Amniotic epithelial cell (primary cell): ENCODE measurements at places on chromosomes 1 and 21.

DNA sequence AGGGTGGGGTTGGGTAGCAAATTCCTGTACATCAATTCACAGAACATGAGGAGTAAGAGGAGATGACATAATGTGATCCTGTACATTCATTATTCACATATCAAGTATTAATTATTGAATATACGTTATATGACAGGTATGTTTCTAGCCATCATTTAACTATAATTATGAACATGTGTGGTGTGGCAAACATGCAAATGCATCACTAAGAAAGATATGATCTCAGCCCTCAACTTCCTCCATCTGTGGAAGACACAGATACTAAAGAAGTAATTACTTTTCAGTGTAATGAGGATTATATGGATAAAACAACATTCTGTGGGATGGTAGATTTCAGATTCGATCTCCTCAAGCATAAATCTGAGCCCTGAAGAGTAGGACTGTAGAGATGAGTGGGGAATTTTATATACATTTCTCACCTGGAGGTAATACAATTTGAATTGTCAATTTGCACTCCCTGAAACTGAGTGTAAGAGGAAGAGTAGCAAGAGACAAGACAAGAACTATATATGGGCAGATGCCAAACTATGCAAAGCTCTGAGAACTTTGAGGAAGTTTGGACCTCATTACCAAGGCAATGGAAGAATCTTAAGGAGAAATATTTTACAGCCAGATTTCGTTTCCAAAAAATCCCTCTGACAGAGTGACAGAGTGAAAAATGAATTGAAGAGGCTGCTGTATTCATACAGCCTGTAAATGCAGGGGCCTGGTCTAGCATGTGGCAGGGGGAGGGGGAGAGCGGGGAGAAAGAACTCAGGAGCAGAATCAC lies 275.5 kb downstream of the TPR start:
- no peak for DNase-seq

GRCh38 chr1:227219715-227220292 lies 98.5 kb downstream of the CDC42BPA start:
- no peak for DNase-seq

GRCh38 chr1:170580636-170581440 lies 48.9 kb downstream of the GORAB start:
- DNase-seq, result no peak

DNA sequence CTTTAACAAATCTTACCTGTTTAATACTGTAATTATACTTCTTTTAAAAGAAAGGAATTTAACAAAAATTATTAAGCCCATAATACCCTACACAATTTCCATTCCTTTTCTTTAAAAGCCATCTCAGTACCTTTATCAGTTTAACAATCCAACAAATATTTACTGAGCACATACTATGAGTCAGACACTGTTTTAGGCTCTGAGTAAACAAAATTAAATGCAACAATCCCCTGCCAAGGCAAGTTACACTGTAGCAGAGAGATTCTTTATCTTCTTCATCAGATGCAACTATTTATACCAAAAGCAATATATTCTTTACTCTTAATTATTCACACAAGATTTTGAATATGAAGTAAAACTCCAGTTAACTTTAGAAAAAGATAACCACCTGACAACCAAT lies 12.0 kb downstream of the DENND1B start:
- peak; percentile 21 for DNase-seq

DNA sequence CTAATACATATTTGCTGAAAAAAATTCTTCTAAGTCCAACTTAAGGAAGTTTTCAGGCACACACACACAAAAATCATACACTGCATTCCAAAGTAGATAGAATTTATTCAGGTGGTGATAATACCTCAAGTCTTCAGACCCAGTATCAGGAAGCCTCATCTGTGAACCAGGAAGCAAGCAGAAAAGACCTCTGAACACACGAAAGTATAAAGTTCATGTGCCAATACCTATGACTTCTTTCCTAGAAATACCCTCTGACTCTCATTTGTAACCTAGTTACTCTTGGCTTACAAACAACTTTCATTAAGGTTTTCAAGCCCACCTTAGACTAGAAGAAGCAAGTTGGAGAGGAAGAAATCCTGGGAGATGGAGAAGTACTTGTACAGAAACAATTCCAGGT lies 35.7 kb upstream of the IFNLR1 start:
- DNase-seq, result no peak

- DNase-seq, result no peak
Measured at GRCh38 chr1:151790940-151791651, 796 bp upstream of the TDRKH start.

DNA sequence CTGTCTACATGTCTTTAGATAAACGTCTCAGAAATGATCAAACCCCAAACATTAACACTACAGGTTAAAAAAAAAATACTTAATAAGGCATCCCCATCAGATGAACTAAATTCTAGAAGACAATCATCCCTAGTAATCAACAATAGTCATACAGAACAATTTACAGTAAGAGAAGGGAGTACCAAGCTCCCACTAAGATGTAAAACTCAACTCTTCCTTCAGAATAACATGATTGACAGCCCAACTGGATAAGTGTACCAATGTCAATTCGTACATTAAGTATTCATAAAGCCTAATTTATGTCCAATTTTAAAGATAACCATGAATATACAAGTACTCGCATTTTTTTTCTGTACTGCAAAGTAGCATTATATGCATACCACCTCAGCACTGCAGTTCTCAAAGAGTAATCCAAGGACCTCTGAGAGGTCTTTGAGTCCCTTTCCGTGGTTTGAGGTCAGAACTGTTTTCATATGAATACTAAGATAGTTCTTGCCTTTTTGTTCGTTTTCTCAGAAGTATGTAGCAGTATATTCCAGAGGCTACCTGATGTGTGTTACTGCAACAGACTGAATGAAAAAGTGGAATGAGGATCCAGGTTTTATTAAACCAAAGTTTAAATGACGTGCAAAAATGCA lies 6.6 kb downstream of the SCAF4 start:
- DNase-seq, result no peak

GRCh38 chr1:184157394-184157742 lies 105.8 kb downstream of the TSEN15 start:
- DNase-seq, result no peak

DNA sequence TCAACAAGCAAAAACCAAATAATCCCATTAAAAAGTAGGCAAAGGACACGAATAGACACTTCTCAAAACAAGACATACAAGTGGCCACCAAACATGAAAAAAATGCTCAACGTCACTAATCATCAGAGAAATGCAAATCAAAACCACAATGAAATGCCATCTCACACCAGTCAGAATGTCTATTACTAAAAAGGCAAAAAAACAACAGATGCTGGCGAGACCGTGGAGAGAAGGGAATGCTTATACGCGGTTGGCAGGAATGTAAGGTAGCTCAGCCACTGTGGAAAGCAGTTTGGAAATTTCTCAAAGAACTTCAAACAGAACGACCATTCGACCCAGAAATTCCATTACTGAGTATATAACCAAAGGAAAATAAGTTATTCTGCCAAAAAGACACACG lies 145.1 kb upstream of the EDN2 start:
- DNase-seq, result peak; percentile 89

GRCh38 chr1:157161901-157162300 lies 23.7 kb upstream of the ETV3 start:
- DNase-seq, result no peak

GRCh38 chr1:180975551-180975950 lies 47.1 kb downstream of the STX6 start:
- DNase-seq, result peak; percentile 42

DNA sequence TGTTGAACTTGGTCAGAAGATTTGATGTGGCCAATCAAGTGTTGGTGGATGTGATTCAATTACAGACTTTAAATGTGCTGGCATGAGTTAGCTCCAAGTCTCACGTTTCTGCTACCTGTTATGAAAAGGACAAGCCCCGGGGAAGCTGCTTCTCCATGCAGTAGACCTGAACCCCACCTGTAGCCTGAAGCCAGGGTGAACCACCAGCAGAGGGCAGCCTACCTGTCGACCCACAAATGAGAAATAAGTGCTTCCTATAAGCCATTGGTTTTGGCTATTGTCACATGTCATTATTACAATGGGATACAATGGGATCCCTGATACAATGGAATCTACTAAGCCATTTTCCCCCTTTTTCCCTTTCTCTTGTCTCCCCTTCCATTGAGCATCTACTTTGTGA lies 230.2 kb downstream of the PRDM2 start:
- no peak for DNase-seq

DNA sequence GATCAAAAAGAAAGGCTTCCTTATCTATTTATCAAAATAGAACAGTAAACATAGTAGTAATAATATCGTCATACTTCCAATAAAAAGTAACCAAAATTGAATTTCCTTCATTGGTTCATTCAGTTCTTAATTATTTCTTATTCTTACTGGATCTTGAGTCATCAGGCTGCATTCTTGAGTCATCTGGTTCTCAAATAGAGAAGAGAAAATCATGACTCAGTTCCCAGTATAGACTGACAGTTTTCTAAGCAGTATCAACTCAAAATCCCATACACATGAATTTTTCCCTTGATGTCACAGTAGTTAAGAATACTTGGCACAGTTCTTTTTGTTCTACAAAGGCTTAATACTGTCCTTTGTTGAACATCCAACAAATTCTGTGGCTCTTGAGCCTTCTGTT lies 626.9 kb upstream of the ADGRL4 start:
- peak; percentile 61 for DNase-seq

DNA sequence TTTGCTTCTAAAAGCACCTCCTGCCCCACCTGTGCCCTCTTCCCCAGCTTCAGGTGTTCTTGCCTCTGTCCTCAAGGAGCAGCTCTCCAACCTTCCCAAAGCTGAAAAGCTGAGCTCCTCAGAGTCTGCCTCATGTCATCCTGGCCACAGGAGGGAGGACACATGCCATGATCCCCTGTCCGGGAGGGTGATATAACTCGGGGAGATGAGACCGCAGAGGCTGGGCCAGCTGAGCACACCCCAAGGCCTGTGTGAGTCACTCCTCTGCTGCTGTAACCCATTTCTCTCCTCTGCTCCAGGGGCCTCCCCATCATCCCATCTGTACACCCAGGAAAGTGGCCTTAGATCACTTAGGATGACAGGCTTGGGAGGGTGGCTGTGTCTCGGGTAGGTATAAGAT lies 49.8 kb downstream of the EPHB2 start:
- peak; percentile 80 for DNase-seq

DNA sequence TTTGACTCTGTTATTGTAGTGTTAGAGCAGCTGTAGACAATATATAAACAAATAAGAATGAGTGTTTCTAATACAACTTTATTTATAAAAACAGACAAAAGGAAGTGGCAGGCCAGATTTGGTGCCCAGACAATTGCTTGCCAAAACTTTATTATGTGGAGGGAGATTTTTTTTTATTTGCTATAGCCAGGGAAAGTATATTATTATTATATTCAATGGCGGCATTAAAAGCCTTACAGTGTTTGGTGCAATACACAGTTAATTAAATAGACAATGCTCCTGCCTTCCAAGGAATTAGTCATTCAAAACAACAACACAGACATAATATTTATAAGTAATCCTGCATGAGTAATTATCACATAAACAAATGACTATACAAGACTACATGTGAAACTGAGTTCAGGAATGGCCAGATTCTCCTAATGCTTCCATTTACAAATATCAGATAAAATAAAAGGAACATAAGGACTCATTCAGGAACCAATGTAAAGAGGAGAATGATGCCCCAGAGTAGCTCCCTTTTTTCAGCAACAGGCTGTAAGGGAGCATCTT lies 10.6 kb upstream of the RC3H1 start:
- peak; percentile 58 for DNase-seq

DNA sequence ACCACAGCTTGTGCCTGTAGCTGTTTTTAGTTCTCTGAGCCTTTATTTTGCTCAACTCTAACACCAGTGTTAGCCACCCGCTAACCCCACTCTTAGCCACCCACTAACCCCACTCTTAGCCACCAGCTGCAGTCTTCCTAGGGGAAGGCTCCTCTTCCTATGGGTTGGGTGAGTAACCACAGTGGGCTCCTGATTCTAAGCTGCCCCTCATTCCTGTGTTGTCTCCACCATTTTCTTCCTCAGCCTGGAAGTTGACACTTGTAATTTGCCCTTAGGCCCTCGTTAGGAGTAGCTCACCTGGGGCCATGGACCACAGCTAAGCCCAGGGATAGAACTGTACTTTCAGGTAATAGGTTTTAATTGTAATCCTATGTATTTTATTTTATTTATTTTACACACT lies 782.9 kb upstream of the TPTE start:
- DNase-seq, result no peak

- peak; percentile 28 for DNase-seq
Measured at GRCh38 chr1:205658943-205659581, 21.2 kb downstream of the SLC45A3 start.

DNA sequence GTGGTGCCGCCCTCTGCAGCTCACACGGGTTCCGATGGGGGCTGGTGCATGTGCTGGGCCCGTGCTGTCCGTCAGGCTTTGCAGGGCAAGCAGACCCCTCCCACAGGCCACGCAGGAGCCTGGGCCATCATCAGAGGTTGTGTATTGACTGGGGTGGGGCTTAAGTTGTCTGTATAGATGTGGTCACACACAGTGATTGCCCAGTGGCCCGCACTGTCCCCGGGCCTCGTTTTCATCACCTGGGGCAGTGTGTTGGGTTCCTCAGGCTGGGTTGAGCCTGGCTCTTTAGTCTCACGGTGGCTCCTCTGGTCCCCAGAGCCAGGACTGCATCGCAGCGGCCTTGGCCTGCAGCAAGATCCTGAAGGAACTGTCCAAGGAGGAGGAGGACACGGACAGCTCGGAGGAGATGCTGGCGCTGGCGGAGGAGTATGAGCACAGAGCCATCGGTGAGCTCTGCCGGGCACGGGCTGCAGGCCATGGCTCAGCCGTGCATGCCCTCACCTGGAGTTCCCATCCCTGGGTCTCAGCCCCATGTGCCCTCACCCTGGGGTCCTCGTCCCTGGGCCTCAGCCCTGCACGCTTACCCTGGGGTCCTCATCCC lies 44.1 kb downstream of the TRPM2 start:
- no peak for DNase-seq

DNA sequence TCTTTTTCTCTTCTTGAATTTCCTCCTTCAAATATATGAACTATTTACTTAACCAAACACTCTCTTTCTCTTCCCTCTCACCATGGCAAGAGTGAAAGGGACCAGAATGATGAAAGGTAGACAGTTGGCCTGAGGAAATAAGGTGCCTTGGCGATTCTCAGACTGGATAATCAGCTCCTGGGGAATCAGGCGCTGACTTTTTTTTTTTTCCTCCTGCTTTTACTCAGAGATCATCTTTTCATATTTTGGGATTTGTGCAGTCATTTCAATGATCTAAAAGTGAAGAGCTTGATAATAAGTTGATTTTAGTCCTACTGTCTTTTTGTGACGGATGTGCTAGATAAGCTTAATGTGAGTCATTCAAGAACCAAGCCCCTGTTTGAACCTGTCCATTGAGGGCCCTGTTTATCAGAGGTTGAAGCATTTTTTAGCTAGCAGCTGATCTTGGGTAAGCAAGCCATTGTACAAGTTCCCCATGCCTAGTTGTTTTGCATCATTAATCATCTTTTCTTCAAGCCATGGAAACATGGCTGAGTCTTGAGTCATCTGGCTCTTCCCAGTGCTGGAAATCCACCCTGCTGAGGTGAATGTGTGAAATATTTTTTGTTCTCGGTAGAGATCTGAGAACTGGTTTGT lies 40.8 kb downstream of the ITSN1 start:
- peak; percentile 99 for DNase-seq
